ENCODE measurements at places on chromosomes 2 and 18. TPM values are rescaled to one million over a fixed set of nuclear protein-coding genes. Genes with fewer than 3 reads are reported as not detected.

Gene TIA1
- total RNA-seq, result 49.2 TPM

Gene VWC2L
- total RNA-seq, result not detected

Gene HSBP1L1
- total RNA-seq, result 4.1 TPM

Gene LYG2
- not detected for total RNA-seq

Gene G6PC2
- total RNA-seq, result not detected

Gene TEX261
- 44.8 TPM for total RNA-seq

Gene DNAJC5G
- not detected for total RNA-seq

Gene IL36B
- total RNA-seq, result not detected

Gene GCG
- not detected for total RNA-seq

Gene POTEJ
- total RNA-seq, result not detected

Gene ZNF2
- total RNA-seq, result 6.2 TPM

Gene LIMS3
- 2.2 TPM for total RNA-seq

Gene FAM124B
- 0.24 TPM for total RNA-seq

Gene MOCOS
- 14.5 TPM for total RNA-seq

All from hair follicle dermal papilla cell (primary cell).